ENCODE measurements at places on chromosomes 13 and 19.

DNA sequence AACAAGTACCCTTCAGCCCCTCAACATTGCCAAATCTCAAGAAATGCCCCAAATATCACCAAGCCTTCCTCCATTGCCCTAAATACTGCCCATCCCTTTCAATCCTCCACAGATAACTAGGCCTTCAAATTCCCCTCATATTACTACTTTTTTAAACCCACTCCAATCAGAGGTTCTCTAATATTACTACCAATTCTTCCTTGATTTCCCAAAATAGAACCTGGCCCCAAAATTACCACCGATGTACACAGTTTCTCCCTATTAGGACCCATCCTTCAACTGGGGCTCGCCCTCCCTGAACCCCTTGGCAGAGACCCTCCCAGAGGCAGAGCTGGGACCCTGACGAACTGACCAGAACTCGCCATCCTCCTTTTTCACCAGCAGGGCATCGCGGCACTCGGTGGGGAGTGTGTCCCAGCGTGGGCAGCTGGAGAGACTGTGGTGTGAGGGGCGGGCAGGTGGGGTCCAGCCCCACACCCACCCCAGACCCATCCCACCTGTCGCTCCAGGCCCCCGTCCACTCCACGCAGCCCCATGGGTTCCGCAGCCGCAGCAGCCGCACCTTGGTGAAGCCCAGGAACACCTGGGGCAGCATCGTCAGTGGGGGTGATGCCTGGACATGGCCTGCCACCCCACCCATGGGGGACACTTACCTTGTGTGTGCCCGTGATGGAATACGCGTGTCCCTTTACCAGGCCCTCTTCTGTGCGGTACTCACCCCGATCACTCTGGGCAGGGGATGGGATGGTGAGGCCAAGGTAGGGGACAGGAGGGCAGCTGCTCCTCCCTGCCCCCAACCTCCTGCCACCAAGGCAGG lies 6.1 kb downstream of the CAPN12 start:
- no peak for DNase-seq

- DNase-seq: no peak
Measured at GRCh38 chr13:20001366-20002190, 43.1 kb downstream of the ZMYM2 start.

- DNase-seq: no peak
Measured at GRCh38 chr13:108427355-108427754, 157.8 kb downstream of the TNFSF13B start.

- no peak for DNase-seq
Measured at GRCh38 chr13:83386609-83387008, 495.7 kb downstream of the SLITRK1 start.

DNA sequence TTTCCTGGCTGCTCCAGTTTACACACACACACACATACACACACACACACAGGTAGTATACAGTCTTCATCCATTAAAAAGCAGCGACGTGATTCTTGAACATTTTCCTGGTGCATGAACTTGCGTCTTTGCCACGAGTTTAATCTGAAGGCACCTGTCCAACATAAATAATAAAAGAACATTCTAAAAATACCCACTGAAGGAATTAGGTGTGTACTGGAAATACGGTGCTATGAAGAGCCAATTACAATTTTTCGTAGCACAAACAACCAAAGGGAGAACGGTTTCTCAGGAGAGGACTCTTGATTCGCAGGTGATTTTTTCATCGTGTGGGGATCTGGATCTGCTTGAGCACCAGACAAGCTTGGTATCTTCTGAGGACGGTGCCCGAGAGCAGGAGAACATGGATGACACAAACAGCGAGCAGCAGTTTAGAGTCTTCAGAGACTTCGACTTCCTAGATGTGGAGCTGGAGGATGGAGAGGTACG lies 61.2 kb downstream of the ZAR1L start:
- DNase-seq: no peak

DNA sequence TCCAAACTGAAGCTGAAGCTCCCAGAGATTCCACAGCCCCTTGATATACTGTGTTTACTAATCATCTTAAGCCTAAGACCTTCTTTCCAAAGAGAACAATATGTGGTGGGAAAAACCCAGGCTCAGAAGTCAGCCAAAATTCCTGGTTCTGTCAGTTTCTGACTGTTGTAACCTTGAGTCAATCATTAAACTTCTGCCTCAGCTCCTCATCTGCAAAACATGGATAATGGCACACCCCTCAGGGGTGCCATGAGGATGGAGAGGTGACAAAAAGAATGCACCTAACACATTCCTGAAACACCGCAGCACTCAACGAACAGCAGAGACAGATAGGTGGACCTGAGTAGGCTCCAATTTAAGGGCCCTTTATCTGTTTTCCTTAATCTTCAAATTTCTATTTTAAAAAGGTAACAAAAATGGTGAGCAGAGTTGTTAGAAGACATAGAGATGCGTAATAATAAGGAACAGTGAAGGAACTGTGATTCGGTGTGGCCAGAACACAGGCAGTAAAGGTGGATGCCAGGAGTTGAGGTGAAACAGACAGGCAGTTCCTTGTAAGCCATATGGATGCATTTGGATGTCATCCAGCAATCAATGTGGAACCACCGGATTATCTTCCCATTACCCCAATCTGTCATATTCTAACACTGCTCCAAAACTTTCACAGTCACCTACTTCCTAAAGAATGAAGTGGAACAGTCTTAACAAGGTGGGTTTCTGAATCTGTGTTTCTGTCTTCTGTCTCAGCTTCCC lies 56.6 kb upstream of the DOCK9 start:
- DNase-seq: no peak

DNA sequence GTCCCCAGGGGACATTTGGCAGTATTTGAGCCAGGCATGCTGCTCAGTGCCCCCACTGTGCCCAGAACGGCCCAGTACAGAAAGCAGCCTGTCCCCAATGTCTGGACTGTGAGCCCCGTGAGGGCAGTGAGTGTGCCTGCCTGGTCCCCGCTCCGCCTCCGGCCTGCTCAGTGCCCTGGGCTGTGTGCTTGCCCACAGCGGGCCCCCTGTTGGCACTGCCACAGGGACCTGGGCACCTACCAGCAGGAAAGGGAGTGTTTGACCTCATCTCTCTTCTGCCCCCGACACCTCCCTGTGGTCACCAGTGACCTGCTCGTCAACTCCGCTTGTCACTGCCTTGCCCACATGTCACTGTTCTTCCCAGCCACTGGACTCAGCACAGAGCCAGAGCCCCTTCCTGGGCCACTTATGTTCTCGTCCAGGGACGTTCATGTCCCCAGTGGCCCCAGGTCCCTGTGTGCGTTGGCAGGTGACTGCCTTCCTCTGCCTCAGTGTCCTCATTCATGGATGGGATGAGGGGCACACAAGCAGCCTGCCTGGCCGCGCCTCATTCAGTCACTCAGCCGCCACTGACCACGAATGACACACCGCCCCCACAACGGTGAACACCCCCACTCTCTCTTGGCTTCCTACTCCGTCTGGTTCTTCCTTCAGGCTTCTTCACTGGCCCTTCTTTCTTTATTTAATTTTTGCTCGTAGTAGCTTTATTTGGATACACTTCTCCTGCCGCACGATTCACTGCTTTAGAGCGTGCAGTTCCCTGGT lies 2.8 kb downstream of the FZR1 start:
- DNase-seq: no peak

DNA sequence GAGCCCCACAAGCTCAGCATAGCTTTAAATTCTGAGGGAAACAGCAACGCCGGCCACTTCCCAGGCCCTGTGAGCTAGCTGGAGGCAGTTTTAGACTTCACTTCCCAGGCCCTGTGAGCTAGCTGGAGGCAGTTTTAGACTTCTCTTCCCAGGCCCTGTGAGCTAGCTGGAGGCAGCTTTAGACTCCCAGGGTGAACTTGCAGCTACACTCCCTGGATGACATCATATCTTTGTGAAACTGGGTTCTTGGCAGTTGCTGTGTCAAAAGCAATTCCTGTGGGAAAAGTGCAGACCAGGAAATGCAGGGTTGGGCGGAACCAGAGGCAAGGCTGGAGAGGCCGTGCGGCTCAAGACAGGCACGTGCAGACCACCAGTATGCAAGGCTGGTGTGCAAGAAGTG lies 12.7 kb downstream of the SOX1 start:
- no peak for DNase-seq

DNA sequence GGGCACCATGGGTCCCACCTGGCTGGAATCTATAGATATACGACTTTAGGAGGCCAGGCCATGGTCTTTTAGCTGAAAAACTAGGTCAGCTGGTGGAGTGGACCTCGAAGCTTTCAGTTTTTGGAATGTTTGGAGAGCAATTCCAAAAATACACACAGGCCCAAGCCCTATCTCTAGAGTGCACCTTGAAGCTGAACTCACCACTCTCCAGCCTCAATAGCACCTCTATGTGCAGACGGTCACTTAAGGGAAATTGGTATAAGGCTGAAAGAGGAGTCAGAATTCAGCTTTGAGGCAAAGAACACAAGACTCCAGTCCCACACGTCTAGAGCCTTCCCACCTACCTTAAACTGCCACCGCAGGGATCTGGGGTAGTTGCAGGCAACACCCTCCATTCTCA lies 56.4 kb upstream of the KATNAL1 start:
- no peak for DNase-seq

DNA sequence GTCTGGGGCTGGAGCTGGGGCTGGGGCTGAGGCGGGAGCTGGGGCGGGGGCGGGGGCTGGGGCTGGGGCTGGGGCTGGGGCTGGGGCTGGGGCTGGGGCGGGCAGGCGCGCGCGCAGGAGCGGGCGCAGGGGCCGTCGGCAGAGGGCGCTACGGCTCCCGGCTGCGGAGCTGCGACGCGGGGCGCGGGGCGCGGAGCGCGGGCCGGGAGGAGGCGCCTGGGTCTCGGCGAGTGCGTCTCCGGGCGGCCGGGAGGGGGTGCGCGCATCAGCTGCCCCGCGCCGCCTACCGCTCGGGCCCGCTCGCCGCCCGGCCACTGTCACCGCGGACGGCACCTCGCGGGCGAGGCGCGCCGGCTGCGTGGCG lies 422 bp upstream of the MTUS2 start:
- no peak for DNase-seq

DNA sequence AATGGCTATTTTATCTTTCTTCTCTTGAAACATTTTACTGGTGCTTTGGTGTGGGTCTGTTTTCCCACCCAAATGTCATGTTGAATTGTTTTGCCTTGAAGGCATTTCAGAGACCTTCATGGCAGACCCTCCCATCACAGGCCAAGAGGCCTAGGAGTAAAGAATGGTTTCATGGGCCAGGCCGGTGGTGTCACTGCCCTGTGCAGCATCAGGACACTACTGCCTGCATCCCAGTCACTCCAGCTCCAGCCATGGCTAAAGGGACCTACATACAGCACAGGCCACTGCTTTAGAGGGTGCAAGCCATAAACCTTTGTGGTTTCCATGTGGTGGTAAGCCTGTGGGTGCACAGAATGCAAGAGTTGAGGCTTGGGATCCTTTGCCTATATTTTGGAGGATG lies 326.9 kb downstream of the SLITRK5 start:
- DNase-seq: no peak

DNA sequence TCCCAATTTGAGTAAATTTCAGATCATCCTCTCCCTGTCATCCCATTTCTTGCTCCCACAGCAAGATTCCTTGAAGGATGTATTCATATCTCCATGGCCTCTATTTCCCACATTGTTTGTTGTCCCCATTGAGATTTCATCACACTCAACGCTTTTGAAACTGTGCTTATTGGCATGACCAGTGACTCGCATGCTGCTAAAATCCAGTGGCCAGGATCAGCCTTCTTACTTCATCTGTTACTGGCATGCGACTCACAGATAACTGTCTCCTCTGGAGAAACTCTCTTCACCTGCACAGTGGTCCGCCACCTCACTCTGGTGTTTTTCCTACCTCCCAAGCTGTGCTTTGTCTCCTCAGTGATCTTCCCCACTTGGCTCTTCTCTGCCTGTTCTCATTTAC lies 95.8 kb downstream of the WASF3 start:
- DNase-seq: no peak

DNA sequence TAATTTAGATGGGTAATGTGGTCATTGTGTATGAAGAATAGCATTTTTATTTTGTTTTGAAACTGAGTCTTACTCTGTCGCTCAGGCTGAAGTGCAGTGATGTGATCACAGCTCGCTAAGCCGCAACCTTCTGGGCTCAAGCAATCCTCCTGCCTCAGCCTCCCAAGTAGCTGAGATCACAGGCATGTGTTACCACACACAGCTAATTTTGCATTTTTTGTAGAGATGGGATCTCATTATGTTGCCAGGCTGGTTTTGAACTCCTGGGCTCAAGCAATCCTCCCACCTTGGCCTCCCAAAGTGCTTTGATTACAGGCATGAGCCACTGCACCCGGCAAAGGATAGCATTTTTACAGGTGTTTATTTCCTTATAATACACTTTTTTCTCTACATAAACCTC lies 36.6 kb downstream of the SERTM1 start:
- no peak for DNase-seq

- DNase-seq: no peak
Measured at GRCh38 chr13:102195566-102196462, 206.0 kb downstream of the FGF14 start.

GRCh38 chr19:10268071-10268470 lies 2.8 kb upstream of the ICAM1 start:
- DNase-seq: no peak

- DNase-seq: no peak
Measured at GRCh38 chr13:99806671-99807070, 164.9 kb downstream of the ZIC5 start.

- DNase-seq: no peak
Measured at GRCh38 chr19:7547159-7547558, 11.6 kb downstream of the PNPLA6 start.

DNA sequence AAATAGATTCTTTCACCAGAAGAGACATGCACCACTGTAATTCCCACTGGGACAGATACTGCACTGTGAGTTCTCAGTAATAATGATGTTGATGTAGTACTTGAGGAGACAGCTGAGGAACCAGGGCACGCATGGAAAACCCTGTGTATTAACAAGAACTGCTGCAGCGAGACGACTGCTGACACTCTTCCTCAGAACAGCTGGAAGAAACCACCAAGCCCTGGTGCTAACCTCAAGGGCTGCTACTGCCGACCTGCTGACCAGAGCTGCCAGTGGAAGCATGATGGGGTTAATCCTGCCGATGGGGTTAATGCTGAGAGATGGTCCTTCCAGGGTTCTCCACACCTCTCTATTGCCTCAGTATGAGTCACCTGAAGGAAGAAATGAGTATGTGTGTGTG lies 45.6 kb downstream of the EDNRB start:
- DNase-seq: no peak

- DNase-seq: no peak
Measured at GRCh38 chr13:113140677-113141600, 17.5 kb upstream of the PROZ start.
